ENCODE measurements at places on chromosomes 5 and 9. TPM values are rescaled to one million over a fixed set of nuclear protein-coding genes. Genes with fewer than 3 reads are reported as not detected.

Gene LECT2
- total RNA-seq, result not detected

Gene WDR38
- total RNA-seq, result not detected

Gene SLC6A19
- total RNA-seq, result not detected

GRCh38 chr9:36346569-36346968 is 53.5 kb downstream of the RNF38 start:
- no peak for DNase-seq

GRCh38 chr9:5630081-5630507 is 1.2 kb downstream of the RIC1 start:
- DNase-seq, result no peak

Gene BTF3
- total RNA-seq, result 641 TPM

DNA sequence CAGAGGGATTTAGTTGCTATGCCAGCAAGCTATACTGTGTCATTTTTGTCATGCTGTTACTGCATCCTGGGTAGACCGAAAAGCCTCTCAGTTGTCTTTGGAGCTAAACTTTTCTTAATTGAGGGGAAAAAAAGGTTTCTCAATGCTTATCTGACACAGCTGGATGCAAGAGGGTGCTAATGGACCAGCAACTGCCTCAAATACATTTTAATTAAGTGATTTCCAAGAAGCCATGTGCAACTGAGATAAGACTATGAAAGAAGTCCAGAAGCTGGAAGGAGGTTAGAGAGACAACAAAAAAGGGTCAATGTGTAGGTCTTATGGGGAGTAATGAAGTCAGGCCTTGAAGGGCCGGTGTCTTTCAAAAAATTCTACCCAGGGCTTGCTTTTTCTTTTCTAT is 465.7 kb upstream of the DMAC1 start:
- no peak for DNase-seq

Gene NUTM2G
- total RNA-seq, result not detected

- DNase-seq, result no peak
Observed at GRCh38 chr5:151620461-151620840, 29.3 kb upstream of the FAT2 start.

DNA sequence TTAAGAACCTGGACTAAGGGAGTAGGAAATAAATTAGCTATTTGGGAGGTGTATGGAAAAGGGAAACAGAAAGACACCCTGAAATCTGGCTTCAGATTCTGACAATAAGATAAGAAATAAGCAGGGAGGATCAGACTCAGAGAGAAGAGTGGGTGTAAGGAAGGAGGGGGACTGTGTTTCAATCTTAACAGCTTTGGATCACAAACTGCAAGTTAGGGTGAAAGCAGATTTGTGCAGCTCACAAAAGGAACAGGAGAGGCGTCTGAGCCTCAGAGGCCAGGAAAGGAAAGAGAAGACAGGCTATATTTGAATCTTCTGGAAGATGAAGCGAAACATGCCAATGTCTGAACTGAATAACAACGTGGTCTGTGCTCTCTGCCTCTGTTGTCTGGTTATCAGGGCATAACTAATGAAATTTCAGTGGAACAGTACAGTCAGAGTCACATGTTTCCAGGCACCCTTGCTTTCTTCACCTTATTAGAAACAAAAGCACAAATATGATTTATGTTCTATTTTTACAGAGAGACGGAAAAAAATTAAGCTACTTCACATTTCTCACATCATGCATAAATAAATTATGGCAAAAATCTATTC is 26.6 kb downstream of the SGTB start:
- no peak for DNase-seq

All from neural crest cell (in vitro differentiated cells).